Right renal cortex interstitium (tissue), 3 donors: ENCODE measurements at places on chromosomes 1 and 21.

DNA sequence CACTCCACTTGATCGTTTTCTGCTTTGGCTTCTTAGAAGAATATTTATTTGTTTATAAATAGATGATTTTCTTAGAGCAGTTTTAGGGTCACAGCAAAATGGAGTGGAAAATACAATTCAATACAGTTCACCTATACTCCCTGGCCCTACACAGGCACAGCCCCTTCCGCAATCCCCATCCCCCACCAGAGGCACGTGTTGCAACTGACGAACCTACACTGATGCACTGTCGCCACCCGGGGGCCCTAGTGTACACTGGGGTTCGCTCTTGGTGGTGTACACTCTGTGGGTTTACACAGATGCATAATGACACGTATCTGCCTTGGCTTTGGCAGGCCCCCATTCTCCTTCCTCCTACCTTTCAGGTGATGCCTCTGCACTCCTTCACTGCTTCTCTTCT, 8.0 kb downstream of the ECHDC2 start:
- no peak for DNase-seq

DNA sequence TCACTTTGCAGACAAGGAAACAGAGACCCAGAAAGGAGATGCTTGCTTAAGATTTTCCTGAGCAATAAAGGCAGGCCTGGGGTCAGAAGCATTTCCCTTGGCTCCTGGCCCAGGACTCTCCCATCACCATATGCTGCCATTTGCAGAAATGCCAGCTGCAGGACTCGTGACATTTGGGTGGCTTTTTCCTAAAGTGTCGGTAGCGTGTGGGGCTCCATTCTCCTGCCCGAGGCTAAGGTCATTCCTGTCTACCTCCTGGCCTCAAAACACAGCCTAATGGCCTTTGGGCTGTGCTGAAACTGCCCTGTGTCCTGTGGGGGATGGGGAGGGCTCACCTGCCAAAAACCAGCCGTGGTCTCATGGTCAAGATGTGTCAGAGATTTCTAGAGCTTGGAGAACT, 216.1 kb upstream of the EDN2 start:
- DNase-seq: no peak

DNA sequence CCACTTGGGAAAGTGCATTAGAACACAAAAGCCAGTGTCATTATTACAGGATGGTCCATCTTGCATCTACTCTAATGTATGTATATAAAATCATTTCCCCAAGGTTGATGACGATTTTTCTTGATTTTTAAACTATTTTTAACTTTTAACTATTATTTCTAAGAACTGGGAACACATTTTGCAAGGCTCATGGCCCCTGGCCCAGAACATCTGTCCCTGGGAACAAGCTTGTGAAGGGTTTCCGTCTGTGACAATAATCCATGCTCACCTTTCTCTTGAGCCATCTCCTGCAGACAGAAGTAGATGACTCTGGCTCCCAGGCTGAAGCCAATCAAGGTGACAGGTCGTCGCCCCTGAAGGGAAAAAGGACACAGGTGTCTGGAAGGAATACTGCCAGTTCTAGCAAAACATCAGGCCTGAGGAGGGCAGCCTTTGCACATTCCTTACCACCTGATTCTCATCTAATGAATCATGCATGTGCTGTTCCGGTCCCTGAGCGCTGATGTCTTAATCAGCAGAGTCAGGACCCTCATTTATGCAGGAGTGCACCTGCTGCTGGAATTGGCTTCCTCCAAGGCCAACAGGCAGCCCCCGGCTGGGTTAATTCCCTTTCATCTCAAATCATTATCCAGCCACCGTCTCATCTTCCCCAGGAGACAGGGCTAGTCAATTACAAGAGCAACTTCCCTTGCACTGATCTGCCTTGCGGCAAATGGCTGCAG, 62.5 kb downstream of the TMCO4 start:
- no peak for DNase-seq

- no peak for DNase-seq
Observed at GRCh38 chr1:232046451-232047306, 420.1 kb downstream of the DISC1 start.

GRCh38 chr1:236426215-236426614, 32.1 kb downstream of the EDARADD start:
- no peak for DNase-seq

DNA sequence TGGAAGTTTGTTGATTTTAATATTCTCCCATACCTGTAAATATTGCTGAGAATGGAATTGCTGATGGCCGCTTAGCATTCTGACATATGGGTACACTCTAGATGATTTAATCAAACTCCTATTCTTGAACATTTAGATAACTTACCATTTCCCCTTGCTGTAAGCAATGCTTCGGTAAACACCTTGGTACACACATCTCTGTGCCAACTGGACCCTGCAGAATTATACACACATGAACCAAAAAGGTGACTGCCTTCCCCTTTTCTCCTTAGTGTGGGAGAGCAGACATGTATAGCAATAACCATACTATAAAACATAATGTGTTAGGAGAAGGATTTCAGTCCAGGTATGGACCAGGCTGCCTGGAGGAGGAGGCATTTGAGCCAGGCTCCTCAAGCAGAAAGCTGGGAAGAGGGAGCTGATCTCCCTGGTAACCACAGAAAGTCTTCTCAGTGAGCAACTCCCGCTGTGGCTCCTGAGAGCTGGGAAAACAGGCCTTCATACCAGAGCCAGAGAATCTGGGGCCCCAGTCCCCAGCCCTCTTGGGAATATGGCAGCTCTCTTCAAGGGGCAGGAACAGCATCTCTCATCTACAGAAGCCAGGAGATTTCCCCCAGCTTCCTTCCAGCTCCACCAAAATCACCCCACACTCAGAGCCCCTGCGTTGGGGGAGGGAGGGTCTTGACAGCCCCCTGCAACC, 33.9 kb upstream of the CSF1 start:
- no peak for DNase-seq

DNA sequence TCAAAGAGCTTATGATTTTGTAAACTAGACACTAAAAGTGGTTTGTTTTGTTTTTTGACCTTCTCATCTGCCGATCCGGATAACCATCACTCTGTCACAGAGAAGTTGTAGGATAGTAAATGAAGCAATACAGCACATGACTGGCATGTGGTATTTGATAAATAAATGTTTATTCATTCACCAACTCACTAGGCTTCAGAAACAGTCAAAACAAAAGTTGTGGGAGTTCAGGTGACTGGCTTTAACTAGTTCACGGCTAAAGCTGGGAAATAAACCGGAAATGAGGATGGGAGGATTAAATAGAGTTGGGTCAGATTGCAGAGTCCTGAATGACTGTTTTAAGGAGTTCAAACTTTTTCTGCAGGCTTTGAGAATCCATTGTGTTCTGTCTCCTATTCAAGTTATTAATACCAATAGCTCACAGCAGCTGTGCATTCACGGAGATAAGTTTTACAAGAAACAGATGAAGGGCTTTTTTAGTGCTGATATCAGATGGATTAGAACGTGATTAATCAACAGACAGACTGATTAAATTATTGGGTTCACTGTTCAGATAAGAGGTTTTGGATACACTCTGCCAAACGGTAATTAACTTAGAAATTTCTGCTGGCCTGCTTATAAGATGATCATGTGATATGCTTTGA, 463.3 kb downstream of the DPYD start:
- no peak for DNase-seq

DNA sequence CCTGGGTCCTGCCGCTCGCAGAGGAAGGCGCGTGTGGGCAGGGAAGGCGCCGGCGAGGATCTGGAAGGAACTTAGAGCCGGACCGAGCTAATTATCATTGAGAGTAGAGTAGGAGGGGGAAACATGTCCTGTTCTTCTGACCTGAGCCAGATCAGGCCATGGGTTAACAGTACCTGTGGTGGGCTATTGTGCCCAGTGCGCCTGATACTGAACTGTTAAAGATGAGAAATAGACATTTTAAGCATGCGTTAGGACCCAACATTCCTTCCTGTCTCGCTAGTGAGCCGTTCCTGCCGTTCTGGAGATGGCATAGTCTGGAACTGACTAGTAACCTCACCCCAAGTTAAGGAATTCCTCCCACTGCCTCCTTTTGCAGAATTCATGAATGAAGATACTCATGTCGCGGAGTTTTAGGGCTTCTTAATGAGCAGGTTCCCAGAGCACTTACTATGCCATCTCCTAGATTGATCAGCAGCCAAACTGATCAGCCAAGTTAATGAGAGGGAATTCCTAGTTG, 870 bp downstream of the STRIP1 start:
- no peak for DNase-seq

DNA sequence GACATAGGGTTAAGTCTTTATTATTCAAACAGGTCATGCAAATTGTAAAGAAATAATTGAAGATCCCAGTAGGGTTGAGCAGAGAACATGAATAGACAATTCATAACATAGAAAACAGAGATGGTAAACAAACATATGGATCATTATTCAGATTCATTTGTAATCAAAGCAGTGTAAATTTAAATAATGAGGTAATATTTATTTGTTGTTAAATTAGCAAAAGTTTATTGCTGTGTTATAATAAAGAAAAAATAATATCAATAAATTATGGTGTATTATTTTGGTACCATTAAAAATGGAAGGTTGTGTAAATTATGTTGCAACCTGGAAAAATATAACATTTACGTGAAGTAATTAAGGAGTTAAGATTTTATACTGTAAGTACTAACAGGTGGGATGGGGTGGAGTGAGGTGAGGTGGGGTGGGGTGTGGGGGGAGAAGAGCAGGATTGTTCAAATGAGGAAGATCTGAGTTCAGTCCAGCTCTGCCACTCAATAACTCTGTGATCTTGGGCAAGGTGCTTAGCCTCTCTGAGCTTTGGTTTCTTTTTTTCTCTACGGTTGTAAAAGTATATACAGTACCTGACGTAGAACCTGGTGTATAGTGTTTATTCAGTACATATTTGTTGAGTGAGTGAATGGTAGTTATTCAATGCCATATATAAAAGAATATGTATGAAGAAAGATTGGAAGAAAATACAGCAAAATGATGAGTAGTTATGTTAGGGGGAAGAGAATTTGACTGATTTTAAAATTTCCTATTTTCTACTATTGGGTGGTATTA, 140.3 kb upstream of the KIF26B start:
- DNase-seq: no peak

- DNase-seq: no peak
Observed at GRCh38 chr1:88466899-88467580, 217.0 kb upstream of the PKN2 start.

DNA sequence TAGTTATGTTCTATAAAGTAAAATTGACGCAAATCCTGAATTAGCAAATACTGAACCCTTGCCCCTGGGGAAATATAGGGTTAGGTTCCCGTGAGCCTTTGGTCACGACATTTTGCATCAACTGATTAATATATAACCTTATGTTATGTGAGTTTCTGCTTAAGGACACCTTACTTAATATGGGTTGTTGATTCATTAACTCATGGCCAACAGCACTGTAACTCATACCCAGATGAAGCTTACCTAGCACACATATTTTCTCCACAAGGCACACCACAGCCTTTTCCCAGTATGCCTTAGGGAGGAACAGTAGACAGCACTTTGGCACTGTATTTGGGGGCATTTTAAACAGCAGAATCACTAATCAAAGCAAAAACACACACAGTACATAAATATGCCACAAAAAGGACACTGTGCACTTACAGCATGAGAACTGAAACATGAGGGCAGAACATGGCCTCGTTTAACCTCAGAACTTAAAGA, 15.1 kb downstream of the INAVA start:
- no peak for DNase-seq

DNA sequence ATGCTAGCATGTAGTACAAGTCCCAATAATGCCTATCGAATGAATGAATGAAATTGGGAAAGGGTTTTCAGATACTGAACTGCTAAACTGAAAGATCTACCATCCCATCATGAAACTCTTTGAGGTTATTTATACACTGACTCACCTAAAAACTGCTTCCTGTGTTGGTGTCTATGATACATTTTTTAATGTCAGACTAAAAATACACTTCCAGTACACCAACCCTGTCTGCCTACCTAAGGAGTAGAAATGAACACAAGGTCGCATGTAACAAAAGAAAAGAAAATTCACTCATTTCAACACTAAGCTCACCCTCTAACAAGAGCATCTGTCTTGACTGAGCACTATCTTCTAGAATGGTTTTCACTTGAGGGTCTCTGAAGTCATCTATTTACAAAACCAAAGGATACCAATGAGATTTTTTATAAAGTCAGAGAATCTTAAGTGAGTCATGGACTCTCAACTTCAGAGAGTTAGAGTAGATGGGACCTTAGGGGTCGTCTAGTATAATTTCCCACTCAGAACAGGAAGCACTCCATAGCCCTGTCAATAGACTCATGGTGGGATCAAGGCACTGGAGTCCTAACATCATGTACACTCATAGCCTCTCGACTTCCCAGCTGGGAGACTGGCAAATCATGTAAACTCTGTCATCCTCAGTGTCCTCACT, 53.4 kb downstream of the WLS start:
- no peak for DNase-seq

DNA sequence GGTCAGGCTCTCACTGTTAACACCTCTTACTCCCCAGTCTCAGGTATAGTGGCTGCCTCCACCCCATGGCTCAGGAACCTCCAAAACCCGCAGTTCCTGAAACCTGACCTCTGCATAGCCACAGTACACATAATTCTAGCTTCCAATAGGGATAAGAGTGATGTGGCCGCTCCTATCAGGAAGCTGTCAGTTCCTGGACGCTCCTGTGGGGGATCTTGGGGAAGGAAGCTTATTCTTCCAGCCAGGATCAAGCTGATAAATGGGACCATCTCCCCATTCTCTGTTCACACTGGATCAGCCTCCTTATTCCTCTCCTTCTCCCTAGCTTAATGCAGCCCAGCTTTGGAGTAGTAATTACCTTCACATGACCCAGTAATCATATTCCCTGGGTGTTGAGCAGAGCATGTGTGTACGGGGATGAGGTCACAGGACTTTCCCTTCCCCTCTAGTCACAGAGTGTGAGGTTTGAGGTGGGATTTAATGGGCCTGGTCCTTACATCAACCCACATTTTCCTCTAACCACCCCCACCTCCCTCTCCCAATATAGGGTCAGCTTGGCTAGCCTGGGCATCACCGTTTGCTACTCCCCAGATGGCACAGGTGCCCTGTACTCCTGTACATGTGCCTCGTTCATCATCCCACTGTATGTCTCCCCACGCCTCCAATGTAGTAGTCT, 7.0 kb upstream of the POU3F1 start:
- no peak for DNase-seq
